ENCODE measurements at places on chromosomes 1 and 21. TPM values are rescaled to one million over a fixed set of nuclear protein-coding genes. Genes with fewer than 3 reads are reported as not detected.

The ANGPTL3 gene
- total RNA-seq: not detected

The DPT gene
- total RNA-seq: not detected

The TRIM17 gene
- 1.8 TPM for total RNA-seq

The GUCA2A gene
- not detected for total RNA-seq

Data from CD8-positive, alpha-beta memory T cell (primary cell).